ENCODE measurements at places on chromosomes 1 and 21.

GRCh38 chr21:26916799-26917198 is 50.1 kb downstream of the ADAMTS5 start:
- DNase-seq, result no peak

- DNase-seq, result no peak
These were observed 37.5 kb downstream of the VWA5B1 start for GRCh38 chr1:20328201-20328600.

- DNase-seq, result no peak
These were observed 108.7 kb upstream of the IGSF21 start for GRCh38 chr1:17998889-17999288.

- no peak for DNase-seq
These were observed 6.0 kb upstream of the SHISA4 start for GRCh38 chr1:201882665-201883132.

DNA sequence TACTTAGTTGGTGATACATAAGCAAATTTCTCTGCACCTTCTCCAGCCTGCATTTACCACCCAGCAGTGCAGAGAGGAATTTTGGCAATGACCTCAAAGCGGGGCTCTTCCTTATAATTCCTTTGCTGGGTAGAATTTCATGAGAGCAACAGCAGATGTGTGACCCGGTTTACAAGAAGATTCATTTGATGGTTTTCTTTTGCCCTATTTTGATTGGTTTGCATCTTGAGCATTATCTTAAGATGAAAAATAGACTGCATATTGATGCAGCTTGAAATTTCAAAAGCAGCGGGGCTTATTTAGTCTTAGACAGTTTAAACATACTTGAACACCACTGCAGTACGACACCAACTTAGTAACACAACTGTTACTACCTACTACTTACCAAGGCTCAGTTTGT is 378.9 kb downstream of the TTLL7 start:
- DNase-seq, result no peak

- no peak for DNase-seq
These were observed 4.3 kb upstream of the NADK start for GRCh38 chr1:1782399-1783221.

- no peak for DNase-seq
These were observed 20.9 kb downstream of the HLCS start for GRCh38 chr21:36945496-36946138.

DNA sequence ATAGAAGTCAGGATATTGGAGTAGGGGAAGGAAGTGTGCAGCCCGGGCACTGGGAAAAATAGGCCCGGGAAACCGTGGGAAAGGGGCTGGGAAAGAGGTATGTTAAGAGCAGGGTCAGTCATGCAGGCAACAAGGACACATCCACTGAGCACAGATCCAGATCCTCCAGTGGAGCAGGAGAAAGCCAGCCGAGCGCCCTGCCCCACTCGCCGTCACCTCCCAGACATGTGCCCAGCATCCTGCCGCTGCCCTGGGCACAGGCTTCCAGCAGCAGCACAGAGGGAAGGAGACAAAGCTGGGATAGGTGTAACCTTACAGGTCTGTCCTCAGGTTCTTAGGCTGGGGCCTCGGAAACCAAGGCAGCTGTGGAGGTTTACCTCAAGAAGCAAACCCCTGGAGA is 64.2 kb downstream of the FAM163A start:
- no peak for DNase-seq

DNA sequence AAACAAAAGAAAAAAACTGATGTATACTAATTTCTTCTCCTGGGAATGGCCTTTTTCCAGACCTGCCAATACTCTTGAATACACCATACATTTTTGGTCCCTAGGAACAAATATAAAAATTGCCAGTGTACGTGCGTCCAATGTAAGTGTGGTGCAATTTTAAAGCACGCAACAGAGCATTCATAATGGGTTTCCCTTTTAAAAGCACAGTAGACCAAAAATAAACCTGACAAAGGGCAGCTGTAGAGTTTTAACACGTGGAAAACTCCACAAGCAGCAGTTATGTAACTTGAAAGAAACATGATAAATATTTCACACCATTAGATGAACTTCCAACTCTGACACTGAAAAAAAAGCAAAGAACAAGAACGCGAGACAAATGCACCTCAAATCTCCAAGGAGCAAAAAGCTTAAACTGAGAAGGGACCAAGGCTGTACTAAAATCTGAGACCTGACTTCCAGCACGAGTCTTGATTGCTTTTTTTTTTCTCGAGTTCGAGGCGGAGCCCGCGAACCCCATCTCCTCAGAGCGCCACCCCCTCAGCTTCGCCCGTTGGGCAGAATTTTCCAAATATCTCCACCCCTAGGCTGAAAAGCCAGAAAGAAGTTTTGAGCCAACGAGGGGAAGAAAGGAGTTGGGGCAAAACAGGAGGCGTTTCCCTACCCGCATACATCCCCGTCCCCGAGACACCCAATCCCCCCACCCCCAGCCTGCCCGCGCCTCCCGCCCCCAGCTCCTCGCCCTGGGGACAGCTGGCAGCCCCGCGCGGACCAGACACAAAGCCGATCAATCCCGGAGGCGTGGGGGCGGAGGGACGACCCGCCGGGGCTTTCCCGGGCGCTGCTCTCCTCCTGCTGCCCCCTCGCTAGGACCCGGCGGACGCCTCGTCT is at the start of gene JAM2:
Gene JAM2, plus strand, starts transcription at position 599 of the 891 bp plus-strand sequence. CDS start 564 bp downstream, outside the sequence.
- no peak for DNase-seq

DNA sequence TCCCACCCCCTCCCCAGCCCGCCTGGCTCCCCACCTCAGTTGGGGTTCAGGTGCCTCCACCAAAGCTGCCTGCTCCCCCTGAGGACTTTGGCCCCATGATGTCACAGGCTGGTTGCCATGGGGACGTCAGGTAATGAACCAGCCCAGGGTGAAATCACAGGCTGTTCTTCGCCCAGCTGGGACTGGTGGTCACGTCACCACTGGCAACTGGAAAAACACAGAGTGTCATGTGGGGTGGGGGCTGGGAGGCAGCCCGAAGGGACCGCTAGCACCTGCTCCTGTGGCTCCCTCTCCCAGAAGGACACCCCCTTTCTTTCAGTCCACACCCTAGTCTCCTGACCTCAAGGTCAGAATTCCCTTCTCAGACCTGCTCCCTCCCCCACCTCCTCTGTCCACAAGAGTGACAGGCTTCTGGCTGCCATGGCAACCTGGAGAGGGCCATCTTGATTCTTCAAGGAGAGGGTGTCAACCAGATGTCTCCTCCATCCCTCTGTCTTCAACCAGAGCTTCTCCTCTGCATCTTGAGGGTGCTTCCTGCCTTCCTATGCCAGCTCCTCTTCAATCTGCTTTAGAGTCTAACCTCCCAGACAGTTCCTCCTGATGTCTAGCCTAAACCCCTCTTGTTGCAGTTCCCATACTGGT is 6.2 kb downstream of the FAM131C start:
- DNase-seq, result no peak

GRCh38 chr1:117324357-117324756 is 42.9 kb upstream of the MAN1A2 start:
- no peak for DNase-seq

GRCh38 chr1:22234476-22235030 is 91.7 kb upstream of the WNT4 start:
- DNase-seq, result no peak

DNA sequence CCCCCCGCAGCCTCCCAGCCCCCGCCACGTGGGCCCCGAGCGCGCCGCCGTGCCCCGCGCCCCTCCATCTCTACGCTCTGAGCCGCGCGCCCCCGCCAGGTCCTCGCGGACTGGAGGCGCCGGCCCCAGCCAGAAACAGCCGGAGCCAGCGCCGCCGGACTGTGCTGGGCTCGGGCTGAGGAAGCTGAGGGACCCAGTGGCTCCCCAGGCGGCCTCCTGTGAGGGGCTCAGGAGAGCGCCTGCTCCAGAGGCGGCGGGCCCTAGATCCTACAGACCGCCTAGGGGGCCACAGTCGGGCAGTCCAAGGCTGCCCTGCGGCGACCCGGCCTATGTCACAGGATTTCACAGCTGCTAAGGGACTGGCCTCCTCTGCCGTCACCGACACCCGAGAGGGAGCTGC is 82.1 kb downstream of the NENF start:
- DNase-seq, result no peak

DNA sequence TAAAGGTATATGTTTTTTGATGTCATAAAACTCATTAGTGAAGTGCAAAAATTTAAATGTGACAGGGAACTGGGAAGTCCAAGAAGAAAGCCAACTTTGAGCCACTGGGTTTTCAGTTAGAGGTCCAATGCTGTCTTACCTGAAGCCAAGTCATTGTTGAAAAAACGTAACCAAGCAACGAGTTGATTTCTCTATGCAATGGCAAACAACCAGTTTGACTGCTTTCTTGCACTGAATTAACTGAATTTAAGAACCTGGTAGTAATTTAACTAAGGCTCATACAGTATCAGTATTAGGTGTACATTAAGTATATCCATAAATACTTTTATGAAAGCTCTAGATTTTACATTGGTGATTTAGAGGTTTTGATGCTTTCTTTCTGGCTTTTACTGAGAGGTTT is 20.2 kb upstream of the S1PR1 start:
- no peak for DNase-seq

DNA sequence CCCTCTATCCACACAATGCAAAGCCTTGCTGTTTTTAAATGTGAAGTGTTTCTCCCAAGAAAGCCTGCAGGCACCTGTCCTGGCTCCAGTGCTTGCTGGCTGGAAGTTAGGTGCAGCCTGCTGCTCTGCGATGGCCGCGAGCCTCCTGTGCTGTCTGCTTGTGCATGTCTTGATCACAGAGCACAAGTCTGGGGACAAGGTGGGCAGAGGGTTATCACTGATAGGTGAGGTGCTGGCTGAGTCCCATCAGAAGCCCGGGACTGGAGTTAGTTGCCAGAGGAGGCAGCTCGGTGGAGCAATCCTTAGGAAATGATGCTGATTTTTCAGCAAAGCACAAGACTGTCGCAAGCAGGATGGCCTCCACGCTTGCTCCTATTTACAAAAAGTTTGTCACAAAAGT is 137.8 kb upstream of the AJAP1 start:
- no peak for DNase-seq

DNA sequence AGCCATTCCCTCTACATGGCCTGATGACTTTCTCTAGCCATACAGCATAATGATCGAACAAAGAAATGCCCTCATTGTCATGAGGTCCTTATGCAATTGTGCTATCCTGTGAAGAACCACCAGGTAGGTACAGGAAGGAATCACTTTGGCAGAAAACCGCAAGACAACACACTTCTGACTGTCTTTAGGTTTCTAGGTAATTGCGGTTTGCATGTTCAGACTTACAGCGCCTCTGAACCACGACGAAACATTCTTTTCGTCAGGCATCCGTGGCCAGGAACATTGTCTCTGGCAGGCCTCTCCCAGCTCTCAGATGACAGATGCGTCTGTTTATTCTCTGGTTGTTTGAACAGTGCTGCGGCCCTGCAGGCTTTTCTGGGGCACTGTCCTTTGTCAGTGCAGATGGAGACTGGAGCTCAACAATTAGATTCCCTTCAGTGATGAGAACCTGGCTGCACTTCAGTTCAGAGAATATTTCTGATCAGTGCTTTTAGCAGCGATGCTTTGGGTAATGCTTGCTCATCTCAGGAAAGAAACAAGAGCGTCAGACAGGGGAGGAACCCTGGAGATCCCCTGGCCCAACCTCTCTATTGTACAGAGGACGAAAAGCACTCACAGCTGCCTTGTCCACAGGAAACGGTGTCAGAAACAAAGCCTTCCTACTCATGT is 63.4 kb downstream of the B3GALT5 start:
- DNase-seq, result no peak

GRCh38 chr1:185328255-185328654 is 11.2 kb upstream of the IVNS1ABP start:
- DNase-seq, result no peak

DNA sequence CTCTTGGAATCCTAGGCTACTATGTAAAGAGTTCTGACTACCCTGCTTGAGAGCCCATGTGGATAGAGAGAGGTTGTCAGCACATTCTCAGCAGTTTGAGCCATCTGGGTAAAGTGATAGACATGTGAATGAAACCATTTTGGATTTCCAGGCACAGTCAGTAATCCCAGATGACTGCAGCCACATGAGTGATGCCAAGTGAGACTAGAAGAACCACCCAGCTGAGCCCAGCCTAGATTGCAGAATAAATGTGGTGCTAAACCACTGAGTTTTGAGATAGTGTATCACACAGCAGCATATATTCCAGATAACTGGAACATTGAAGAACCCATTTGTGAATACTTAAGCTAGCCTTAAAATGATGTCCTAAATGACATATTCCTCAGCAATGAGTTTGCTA is 166.2 kb downstream of the ATP6V1G3 start:
- DNase-seq, result no peak

DNA sequence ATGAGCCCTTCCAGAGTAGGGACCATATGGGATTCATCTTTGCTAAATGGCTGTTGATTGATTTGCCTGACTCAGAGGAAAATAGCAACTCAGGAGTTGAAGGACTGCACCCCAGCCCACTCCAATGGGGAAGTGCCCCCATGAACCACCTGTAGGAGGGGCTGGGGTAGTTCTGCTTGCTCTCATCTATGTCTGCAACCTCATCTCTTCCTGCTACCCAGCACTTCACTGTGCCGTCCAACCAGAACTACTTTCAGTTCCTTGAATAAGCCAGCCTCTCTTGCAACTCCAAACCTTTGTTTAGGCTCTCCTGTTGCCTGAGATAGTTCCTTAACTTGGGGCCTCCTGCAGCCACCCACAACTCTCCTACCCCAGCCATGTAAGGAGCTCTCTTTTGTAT is 26.6 kb downstream of the BEND5 start:
- DNase-seq, result no peak

DNA sequence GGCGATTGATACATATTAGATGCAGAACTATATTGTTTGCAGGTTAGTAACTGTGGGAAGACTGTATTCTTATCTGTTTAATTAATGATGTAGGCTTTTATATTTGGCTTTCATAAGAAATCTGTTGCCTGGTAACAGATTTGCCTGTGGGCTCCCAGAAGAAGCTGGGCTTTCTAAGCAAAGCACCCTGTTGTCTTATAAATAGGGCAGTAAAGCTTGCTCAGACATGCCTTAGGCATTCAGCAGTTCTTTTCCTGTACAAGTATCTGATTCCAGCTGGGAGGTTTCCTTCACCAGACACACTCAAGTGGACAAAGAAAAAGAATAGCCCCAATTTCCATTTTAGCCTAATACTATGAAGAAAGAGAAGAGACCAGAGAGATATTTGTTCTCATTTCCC is 524.0 kb downstream of the LRRIQ3 start:
- DNase-seq, result no peak

DNA sequence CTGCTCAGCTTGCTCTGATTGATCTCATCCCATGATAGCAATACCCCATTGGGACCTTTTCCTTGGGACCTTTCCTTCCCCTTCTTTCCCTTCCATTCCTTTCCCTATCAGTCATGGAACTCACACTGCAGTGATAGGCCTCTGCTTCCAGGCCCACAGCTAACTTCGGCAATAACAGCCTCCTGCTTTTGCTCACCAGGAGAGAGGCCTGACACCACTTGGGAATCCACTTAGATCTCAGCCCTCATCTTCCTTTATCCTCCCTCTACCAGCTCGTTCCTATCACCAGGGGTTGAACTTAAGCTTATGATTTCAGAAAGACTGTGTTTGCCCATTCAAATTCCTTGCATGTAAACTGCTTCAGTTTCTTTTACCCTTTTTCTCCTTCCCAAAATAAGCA is 11.0 kb upstream of the TIPRL start:
- DNase-seq, result no peak

DNA sequence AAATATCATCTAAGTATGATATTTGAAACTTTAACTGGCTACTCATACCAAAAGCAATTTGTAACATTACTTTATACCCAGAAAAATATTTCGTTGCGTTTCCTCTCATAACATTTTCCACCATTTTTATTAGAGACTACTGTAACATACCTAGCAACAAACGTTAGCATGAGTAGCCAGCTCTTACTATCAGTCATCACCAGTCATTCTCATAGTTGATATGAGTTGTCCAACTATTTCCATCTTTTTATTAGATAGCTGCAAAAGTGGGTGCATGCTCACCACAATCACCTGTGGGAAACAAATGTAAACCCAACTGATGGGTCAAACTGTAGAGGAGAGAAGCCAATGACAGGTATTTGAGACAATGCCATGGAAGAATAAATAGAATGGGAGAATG is 114.6 kb downstream of the AKT3 start:
- no peak for DNase-seq

All from stimulated activated CD4-positive, alpha-beta T cell treated with anti-CD3 and anti-CD28 coated beads, Interleukin-2, amount 100 ng/mL, for 48 hours (primary cell).